ENCODE measurements at places on chromosomes 13 and 19. TPM values are rescaled to one million over a fixed set of nuclear protein-coding genes. Genes with fewer than 3 reads are reported as not detected.

GRCh38 chr19:31350693-31351055 is 1.4 kb upstream of the TSHZ3 start:
- peak overlapping the region; percentile 33 for H3K27ac ChIP-seq
- peak overlapping the region; percentile 49 for H3K4me3 ChIP-seq
- no peaks in the 10 kb centered on the region for H3K4me1 ChIP-seq
- DNase-seq = no peak
- peaks cover 92% of the 10 kb centered on the region for H3K27me3 ChIP-seq

DNA sequence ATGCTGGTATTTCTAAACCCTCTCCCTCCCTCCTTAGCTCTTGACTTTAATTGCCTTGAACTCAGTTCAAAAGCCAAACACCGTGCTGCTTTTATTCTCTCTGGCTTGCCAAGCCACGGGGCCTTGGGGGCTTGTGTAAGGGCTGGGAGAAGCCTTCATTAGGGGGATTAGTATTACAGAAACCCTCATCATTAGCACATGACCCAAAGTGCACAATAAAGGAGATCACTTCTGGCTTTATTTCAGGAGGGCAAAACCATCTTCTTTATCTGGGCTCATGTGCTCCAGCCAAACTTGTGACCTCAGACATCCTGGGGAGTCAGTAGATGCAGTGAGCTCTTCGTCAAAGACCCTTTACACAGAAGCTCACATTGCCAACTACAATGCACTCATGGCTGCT is at the start of gene DCT:
TSS of gene DCT (minus strand) at position 67 of the 400 bp plus-strand sequence. CDS start 427 bp downstream, outside the sequence.
- no peak for DNase-seq
- H3K4me1 ChIP-seq = no peaks in the 10 kb centered on the region
- H3K4me3 ChIP-seq = no peak within 1 kb of the TSS
- no peak within 1 kb of the TSS for H3K27ac ChIP-seq
- H3K36me3 ChIP-seq = no peaks in the 10 kb centered on the region

DNA sequence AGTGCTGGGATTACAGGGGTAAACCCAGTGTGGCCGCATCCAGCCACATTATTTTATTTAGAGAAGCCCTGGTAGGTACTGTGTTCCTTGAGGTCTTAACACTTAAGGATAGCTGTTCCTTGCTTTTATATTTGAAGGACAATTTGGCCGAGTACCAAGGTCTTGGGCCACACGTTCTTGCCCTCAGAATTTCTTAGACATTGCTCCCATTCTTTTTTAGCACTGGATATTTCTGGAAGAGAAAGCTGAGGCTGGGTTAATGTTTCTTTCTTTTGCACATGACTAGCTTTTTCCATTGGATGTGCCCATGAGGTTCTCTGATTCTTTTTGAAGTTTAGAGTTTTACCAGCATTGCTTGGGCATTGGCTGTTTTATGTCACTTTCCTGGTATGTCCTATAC is 5.5 kb upstream of the RNF113B start:
- no peaks in the 10 kb centered on the region for H3K4me1 ChIP-seq
- H3K27me3 ChIP-seq = no peaks in the 10 kb centered on the region

The CCDC159 gene
- polyA plus RNA-seq = 56.9 TPM

The NBEA gene
- polyA plus RNA-seq = 6.8 TPM

The PRRG2 gene
- 5.5 TPM for polyA plus RNA-seq

The DHDH gene
- 1.0 TPM for polyA plus RNA-seq

The PSG7 gene
- 0.07 TPM for polyA plus RNA-seq

GRCh38 chr13:76991432-76991795 is 467 bp upstream of the CLN5 start:
- H3K4me3 ChIP-seq = peak overlapping the region; percentile 92
- H3K27ac ChIP-seq = peak overlapping the region; percentile 96

GRCh38 chr19:33161201-33161600 is 29.3 kb downstream of the WDR88 start:
- no peaks in the 10 kb centered on the region for H3K36me3 ChIP-seq
- no peak for DNase-seq
- no peak overlapping the region for H3K27ac ChIP-seq
- H3K27me3 ChIP-seq = no peaks in the 10 kb centered on the region

DNA sequence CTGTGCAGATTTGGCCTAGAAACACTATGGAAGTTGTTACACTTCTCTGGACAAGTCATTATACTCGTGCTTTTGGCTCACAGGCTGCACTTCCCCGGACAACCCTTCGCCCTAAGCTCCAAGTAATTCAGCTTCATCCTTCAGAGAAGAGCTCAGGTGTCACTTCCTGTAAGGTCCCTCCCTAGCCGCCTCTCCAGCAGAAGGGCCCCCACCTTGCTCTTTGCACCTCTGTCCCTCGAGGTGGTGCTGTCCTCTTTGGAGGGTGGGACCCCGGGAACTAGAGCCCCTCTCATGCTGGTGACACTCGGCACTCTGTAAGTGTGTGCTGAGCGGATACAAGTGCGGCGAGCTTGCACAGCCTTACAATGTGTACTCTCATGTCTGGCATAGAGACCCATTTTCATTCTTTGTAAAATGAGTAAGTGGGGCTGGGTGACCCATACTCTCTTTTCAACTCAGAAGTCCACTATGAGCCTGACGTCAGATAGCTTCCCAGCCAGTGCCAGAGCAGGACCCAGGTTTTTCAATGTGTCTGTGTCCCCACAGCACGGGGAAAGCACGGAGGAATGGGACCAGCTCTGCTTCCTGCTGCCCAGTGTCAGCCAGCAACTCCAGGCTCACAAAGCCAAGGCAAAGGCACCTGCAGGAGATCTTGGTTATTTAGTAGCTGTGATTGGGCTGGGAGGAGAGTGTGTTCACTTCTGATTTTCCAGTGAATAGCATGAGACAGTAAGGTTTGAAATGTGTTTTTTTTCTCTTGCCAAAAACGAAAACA is 26.9 kb downstream of the CHAMP1 start:
- no peak overlapping the region for H3K27ac ChIP-seq
- no peaks in the 10 kb centered on the region for H3K36me3 ChIP-seq
- peak; percentile 31 for DNase-seq
- H3K4me3 ChIP-seq = no peak overlapping the region
- no peaks in the 10 kb centered on the region for H3K27me3 ChIP-seq
- peaks cover 22% of the 10 kb centered on the region for H3K4me1 ChIP-seq

The SULT2A1 gene
- 0.02 TPM for polyA plus RNA-seq

DNA sequence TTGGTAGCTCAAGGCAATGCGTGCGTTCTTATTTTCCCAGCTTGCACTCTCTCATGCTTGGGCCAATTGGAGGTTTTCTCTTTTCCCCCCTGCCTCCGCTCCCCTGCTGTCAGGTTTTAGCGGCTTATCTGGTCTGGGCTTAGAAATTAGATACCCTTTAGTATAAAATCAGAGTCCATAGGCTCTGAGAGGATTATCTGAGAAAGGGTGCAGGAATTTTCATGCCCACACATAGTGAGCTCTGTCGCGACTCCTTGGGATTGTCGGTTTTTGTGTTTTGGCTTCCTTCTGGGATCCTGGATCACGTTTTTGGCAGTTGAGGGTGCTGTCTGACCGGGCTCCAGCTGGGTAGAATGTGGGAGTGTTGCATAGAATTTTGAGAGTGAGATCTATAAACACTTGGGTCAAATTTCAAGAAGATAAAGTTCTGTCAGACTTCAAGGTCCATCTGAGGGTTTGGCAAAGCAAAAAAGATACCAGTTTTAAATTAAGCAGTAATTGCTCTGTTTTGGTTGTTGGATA is 12.4 kb downstream of the CHAF1A start:
- no peak for DNase-seq
- no peak overlapping the region for H3K4me3 ChIP-seq
- no peak overlapping the region for H3K27ac ChIP-seq
- no peaks in the 10 kb centered on the region for H3K4me1 ChIP-seq

DNA sequence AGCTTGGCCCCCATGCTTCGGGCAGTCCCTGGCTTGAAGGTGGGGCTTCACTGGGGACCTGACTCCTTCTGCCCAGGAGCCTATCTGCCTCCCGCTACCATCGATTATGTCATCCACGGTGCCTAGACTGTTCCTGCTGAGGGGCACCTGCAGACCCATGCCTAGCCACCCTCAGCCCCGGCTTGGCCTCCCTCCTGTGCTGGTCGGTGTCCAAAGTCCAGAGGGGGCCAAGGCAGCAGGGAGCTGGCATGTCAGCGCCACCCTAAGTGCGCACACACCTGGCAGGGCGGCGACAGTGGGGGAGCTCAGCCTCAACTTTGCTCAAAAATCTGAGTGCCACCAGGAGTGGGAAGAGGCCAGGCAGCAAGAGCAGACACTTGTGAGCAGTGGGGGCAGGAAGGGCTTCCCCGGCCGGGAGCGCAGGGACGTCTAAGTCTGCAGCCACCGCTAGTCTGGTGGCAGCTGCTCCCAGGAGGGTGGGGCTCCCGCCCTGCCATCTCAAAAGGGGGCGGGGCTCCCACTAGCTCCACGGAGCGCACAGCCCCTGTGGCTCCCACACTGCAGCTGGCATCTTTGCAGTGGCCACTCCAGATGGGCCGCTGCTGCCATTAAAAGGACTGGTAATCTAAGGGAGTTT is 13.5 kb upstream of the URAD start:
- no peak overlapping the region for H3K27ac ChIP-seq
- H3K4me1 ChIP-seq = no peaks in the 10 kb centered on the region
- DNase-seq = no peak
- no peak overlapping the region for H3K4me3 ChIP-seq

The SIRT6 gene
- 30.0 TPM for polyA plus RNA-seq

DNA sequence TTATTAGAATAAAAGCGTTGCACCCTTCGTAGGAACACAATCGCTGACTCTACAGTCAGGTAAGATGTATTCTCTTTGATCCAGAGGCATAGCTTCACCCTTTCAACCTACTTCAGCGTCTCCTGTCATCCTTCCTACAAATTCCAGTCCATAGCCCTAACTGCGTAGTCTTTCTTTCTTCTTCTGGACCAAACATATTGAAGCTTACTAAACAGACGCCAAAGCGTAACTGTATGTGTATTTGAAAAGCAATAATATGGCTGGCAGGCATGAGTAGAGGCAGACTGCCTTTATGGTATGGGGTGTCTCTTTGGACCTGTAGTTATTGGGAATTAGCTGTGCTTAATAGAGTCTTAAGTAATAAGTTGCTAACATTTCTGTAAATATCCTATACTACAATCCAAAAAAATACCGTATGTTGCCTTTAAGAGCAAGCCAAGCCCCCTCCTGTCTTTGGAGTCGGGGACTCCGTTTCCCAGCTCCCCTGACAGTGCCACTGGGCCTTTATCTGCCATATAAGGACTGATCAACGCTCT is 392 bp upstream of the ZNF548 start:
- H3K4me1 ChIP-seq = peaks cover 10% of the 10 kb centered on the region
- H3K27me3 ChIP-seq = no peaks in the 10 kb centered on the region
- peak overlapping the region; percentile 85 for H3K27ac ChIP-seq
- peaks cover 5% of the 10 kb centered on the region for H3K36me3 ChIP-seq
- H3K4me3 ChIP-seq = peak overlapping the region; percentile 82

The LILRA6 gene
- 3.9 TPM for polyA plus RNA-seq

DNA sequence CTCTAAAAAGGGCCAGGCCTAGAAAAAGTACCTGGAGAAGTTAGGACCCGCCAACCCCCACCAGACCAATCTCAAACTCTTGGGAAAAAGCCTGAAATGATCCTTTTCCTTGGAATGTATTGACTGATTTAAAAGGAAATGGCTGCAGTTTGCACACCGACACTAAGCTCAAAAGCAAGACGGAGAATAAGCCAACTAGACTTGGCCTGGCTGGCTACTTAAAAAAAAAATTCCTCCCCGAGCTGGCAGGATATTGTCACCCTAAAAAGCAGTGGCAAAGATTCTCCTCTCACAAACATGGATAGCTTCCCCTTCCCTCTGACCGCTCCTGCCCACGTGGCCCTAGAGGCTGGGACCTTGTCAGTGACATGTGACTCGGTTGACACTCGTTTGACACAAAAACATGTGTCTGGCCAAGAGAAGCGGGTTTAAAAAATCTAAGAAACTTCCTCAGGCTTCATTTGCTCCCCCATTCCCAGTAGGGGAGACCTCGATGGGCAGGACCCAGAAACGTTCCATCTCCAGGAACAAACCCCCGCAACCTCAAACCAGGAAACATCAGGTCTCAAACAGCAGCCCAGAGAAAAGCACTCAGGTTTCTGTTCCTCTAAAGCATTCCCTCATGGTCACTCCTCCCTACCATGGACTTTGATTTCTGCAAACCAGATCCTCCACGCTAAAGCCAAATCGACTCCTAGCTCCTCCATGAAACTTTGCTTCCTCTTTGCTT is 1.3 kb downstream of the RFX1 start:
- H3K27me3 ChIP-seq = no peaks in the 10 kb centered on the region
- no peak overlapping the region for H3K4me3 ChIP-seq
- DNase-seq = no peak
- peaks cover 57% of the 10 kb centered on the region for H3K4me1 ChIP-seq

The ZNF888 gene
- polyA plus RNA-seq = 6.1 TPM

DNA sequence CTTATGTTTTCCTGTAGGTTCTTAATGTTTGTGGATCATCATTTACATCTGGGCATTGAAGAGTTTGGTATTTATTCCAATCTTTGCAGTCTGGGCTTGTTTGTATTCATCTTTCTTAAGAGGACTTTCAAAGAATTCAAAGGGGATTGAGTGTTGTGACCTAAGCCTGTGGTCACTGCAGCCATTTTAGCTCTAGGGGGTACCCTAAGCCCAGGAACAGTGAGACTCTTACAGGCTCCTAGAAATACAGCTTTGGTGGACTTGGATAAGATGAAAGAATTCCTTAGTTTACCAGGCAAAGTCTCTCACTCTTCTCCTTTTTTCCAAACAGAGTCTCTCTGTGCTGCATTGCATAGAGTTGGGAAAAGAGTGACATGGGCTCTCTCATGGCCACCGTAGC is 2539.0 kb upstream of the PCDH20 start:
- DNase-seq = no peak
- no peak overlapping the region for H3K27ac ChIP-seq
- H3K36me3 ChIP-seq = no peaks in the 10 kb centered on the region

The IRGC gene
- 0.02 TPM for polyA plus RNA-seq

The TTC9B gene
- 0.11 TPM for polyA plus RNA-seq

The ZNF808 gene
- polyA plus RNA-seq = 7.7 TPM

The LILRA1 gene
- 0.32 TPM for polyA plus RNA-seq

The NMRK2 gene
- 1.1 TPM for polyA plus RNA-seq

Data from thymus (tissue), 14 donors.